ENCODE measurements at places on chromosomes 2 and 18.
A peak's percentile ranks its signal among the peaks of the same experiment; 100 is the strongest.

- DNase-seq, result no peak
Observed at GRCh38 chr2:156536534-156536933, 100.4 kb downstream of the GPD2 start.

DNA sequence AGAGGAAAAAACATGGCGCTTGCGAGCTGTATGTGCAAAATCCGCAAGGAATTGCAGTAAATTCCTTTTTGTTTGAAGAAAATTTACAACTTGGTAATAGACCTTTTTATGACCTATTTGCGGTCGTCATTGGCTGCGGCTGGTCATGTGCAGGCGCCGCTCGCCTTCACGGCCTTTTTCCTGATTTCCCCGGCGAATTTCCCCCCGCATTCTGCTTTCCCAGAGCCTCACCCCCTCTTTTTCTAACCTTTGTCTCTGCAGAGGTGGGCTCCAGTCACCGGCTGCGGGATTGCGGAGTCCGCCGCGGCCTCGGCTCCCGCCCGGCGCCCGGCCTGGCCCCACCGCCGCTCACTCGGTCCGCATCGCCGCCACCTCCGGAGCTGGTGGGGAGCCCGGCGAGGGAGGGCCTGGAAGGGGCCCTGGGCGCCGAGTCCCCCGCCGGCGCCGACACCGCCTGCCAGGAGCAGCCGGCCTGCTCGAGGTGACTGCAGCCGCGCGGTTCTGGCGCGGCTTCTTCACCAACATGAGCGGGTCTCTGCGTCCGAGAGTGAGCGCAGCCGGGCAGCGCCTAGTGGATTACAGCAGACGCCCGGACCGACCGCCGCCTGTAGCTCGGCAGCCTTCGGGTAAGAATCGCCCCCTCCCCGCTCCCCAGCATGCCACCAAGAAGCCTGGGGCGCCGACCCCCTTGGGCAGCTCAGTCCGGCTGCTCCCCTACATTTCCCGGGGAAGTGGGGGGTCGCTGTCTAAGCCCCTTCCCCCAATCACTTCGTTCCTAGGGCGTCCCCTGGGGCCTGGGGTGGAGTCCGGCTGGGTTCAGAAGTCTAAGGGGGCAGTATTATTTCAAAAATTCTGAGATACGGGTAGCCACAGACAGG is 7.1 kb downstream of the HOXD8 start:
- DNase-seq, result no peak

GRCh38 chr2:97761192-97761591 is 47.8 kb downstream of the ZAP70 start:
- peak; percentile 58 for DNase-seq

DNA sequence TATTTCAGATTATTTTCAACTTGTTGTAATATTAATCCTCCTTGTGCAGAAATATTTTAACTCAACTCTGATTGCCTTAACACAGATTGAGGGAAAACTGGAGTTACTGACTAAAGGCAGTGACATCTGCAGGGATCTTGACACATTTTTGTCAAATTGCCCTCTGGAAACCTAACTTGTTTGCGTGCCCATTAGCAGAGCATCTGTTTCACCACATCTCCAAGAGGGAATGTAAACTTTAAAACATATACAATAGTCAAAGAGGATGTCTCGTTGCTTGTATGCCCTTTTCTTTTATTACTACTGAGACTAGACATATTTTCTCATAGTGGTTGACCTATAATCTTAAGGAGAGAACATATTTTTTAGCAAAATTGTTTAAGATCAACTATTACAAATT is 14.2 kb downstream of the INPP1 start:
- DNase-seq, result no peak

- DNase-seq, result no peak
Observed at GRCh38 chr2:156473445-156473844, 37.3 kb downstream of the GPD2 start.

GRCh38 chr2:229832510-229832898 is 89.3 kb downstream of the TRIP12 start:
- no peak for DNase-seq

DNA sequence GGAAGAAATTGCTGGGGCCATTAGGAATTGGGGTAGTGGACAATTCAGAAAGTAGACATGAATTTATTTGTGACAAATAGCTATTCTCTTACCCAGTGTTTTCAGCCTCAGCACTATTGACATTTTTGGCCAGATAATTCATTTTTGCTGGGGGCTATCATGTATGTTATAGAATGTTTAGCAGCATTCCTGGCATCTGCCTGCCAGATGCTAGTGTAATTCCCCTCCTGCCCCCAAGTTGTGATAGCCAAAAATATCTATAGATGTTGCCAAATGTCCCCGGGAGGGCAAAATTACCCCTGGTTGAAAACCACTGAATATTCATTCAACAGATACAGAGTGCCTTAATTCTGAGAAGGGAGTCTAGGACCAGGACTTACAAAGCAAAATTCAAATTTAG is 183.6 kb downstream of the BABAM2 start:
- no peak for DNase-seq

- peak; percentile 12 for DNase-seq
Observed at GRCh38 chr18:70464343-70465114, 175.7 kb downstream of the SOCS6 start.

DNA sequence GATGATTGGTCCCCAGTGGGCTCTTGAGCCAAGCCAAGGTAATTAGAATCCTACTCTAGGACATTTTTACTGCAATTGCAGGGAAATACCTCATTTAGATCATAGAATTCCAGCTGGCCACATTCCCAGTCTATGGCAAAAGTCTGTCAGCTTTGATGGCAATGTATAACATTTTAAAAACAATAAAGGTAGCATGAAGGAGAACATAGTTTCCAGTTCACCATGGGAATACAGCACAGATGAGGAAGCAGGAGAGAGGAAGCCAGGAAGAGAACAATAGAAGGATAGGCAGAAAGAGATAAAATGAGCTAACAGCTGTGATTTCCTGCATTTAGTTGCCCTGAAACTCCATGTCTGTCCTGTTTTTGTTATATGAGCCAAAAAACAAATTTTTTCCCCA is 897.3 kb upstream of the DDX18 start:
- no peak for DNase-seq

DNA sequence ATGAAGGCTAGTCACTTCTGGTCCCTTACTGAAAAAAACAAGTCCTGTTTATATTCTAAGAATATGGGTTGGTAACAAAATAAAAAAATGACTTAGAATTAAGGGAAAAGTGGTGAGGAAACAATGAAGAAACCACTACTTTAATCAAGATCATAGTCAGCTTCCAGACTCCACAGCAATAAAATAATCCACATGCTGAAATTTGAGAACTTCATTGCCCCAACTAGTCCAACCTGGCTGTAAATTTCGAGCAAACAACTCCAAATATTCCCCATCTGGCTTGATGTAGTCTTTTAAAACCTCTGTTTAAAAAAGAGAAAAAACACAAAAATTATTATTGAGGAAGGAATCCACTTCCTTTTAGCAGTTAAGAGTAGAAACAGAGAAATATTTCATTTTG is 32.5 kb downstream of the METTL4 start:
- no peak for DNase-seq

DNA sequence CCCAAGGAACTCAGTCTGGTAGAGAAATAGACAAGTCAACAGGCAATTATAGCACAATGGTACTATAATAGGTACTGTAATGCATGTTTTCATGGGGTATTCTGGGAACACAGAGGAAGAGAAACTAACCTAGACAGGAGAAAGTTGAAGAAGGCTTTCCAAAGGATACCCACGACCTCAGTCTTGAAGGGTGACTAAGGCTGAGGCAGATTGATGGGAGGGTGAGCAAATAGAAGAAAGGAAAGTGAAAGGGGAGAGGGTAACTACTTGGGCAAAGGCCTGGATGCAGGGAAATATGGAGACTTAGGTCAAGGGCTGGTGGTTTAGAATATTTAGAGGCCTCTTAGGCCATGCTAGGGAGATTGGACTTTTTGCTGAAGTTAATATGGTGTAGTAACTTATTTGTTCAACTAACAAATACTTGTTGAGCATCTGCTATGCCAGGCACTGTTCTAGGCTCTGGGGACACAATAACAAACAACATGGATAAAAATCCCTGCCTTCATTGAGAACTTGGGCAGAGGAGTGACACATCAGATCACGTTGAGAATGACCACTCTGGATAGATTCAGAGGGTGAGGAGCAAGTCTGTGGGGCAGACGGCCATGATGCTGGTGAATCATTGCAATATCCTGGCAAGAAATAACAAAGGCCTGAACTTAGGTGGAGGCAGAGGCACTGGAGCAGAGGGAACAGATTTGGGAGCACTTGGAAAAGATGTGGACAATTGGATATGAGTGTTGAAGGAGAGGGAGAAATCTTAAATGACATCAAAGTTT is 56.4 kb downstream of the PLB1 start:
- no peak for DNase-seq

GRCh38 chr2:134705861-134706586 is 12.8 kb downstream of the TMEM163 start:
- DNase-seq, result no peak

- no peak for DNase-seq
Observed at GRCh38 chr2:173652311-173652710, 297.6 kb downstream of the CDCA7 start.

- no peak for DNase-seq
Observed at GRCh38 chr2:58925676-58926081, 684.6 kb upstream of the FANCL start.

DNA sequence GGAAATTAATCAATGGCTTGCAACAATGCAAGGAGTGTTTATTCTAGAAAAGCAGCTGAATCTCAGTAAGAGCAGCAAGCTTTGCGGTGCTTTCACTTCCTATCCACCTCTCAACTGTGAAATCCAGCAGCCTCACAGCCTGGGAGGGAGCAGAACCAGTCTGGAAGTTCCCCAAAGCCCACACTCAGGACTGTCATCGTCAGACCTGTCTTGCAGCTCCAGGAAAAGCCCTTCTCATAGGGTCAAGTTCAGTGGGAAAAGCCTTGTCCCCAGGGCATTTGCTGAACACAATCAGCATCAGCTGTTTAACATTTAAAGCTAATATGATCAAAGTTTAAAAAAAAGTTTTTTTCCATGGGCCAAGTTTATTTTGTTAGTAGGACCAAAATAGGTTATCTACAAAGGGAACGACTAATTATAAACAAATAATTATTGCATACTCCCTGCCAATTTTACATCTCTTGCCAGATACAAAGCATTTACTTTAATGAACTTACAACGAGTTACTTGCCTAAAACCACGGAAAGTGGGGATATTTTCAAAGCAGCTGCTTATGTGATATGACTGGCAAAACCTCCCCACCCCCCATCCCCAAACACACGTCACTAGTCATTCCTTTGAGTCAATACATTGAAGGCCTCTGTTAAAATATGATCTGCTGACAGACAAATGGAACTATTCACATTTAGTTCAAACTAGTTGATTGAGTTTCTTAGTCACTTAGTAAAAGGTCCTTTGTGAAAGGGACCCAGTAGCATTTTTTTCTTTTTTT is 36.8 kb downstream of the PARD6G start:
- no peak for DNase-seq

DNA sequence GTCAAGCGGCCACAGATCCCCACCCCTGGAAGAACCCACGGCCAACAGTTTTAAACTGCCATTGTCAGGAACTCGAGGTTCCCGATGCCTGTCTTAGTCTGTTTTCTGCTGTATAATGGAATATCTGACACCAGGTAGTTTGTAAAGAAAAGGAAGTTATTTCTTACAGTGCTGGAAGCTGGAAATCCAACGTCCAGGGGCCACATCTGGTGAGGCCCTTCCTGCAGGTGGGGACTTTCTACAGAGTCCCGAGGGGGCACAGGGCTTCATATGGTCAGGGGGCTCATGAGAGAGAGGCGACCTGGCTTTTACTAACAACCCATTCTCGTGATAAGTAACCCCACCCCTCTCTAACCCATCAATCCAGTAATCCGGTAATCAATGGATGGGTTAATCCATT is 501.6 kb upstream of the MYT1L start:
- DNase-seq, result no peak

- DNase-seq, result no peak
Observed at GRCh38 chr2:217685255-217685605, 317.6 kb downstream of the TNS1 start.

DNA sequence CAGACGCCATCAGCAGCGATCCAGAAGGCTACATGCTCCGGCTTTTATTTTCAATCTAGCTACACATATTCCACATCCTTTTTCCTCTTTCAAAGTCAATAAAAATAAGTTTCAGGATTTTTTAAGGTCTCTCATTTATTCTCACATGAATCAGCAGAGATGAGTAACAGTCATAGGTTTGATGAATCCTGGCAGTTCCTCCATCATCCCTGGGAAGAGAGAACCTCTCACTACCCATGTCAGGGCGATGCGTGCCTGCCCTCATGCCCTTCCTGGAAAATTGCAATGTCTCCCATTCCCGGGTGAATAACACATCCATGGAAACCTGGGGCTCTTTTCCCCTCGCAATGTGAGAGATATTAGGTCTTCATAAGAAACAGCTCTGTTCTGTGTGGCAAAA is 301.1 kb upstream of the SMIM21 start:
- no peak for DNase-seq

GRCh38 chr2:74951211-74951754 is 7.2 kb upstream of the POLE4 start:
- no peak for DNase-seq

DNA sequence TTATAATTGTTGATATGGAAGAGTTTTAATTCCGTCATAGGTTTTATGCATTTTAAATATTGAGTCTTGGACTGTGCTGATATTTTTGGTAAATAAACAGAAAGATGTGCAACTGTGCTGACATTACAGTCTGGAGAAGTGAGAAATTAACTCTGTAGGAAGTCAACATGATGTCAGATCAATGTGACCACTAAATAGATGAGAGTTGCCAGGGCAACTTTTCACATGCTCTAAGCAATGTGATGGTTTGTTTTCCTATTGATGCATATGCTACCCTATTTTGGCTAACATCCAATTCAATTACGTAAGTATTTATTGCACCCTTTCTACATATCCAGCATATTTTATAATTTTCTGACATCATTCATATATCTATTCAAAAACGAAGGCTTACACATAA is 1109.3 kb downstream of the TSN start:
- no peak for DNase-seq
